ENCODE measurements at places on chromosomes 5 and 9.
A peak's percentile ranks its signal among the peaks of the same experiment; 100 is the strongest.

DNA sequence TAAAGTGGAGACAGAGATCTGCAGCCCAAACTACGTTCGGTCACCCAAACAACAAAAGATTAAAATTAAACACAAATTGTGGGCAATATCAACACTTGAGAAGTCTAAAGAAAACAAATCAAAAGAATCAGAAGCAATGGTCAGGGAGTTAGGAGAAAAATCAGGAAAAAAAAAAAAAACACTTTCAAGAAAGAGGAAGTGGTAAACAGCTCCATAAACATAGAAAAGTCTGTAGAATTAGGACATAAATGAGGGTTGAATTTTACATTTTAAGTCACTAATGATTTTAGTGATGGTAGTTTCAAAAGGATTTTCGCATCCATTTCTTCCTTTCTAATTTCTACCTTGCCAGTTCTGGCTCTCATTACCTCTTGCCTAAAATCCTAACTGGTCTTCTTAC lies 10.1 kb downstream of the RNF145 start:
- no peak for DNase-seq

- DNase-seq: no peak
These were observed 283.0 kb upstream of the IRX4 start for GRCh38 chr5:2165615-2166305.

- DNase-seq: no peak
These were observed 106.2 kb upstream of the TXNDC8 start for GRCh38 chr9:110443866-110444220.

- no peak for DNase-seq
These were observed 124.7 kb upstream of the TNPO1 start for GRCh38 chr5:72691751-72692150.

- no peak for DNase-seq
These were observed 72.5 kb upstream of the SLC1A1 start for GRCh38 chr9:4417578-4418325.

DNA sequence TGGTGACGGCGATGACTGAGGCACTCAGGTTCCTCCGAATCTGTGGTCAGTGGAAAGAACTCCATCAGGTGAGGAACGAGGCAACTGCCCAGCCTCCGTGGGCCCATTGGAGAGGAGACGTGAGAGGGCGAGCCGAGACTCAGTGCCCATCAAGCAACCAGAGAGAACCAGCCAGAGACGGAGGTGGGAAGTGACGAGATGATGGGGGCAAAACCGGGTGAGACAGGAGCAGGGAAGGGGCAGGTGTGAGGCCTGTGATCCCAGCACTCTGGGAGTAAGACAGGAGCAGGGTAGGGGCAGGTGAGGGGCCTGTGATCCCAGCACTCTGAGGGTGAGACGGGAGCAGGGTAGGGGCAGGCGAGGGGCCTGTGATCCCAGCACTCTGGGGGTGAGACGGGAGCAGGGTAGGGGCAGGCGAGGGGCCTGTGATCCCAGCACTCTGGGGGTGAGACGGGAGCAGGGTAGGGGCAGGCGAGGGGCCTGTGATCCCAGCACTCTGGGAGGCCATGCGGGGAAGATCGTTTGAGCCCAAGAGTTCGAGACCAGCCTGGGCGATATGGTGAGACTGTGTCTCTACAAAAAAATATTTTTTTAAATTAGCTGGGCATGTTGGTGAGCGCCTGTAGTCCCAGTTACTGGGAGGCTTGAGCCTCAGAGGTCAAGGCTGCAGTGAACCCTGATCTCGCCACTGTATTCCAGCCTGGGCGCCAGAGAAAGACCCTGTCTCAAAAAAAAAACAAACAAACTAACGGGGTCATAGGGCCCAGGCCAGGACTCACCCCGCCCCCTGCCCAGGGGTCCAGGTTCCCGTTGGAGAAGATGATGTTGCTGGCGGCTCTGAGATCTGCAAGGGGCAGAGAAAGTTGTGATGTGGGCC lies 3.4 kb downstream of the DPP7 start:
- DNase-seq: no peak

DNA sequence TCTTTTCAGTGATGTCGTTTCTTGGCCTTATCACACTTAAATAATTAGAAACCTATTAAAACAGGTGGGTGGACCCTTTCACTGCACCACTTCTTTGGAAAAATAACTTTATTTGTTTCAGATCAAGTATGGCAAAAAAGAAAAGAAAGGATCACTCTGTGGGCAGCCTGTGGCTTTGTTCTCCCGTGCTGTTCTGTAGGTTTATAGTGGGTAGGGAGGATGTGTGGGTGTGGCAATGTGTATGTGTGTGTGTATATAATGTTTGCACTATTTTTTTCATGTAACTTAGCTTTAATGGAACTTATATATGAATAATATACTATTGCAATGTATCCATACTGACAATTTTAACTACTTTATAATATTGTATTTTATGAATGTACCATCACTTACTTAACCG lies 85.9 kb downstream of the ACTBL2 start:
- DNase-seq: no peak

GRCh38 chr9:6598249-6598725 lies 47.2 kb downstream of the GLDC start:
- no peak for DNase-seq

GRCh38 chr9:87603854-87604490 lies 106.3 kb downstream of the DAPK1 start:
- no peak for DNase-seq

GRCh38 chr5:109567374-109568044 lies 122.2 kb upstream of the MAN2A1 start:
- no peak for DNase-seq

- no peak for DNase-seq
These were observed 970.0 kb downstream of the MAT2B start for GRCh38 chr5:164475339-164475977.

DNA sequence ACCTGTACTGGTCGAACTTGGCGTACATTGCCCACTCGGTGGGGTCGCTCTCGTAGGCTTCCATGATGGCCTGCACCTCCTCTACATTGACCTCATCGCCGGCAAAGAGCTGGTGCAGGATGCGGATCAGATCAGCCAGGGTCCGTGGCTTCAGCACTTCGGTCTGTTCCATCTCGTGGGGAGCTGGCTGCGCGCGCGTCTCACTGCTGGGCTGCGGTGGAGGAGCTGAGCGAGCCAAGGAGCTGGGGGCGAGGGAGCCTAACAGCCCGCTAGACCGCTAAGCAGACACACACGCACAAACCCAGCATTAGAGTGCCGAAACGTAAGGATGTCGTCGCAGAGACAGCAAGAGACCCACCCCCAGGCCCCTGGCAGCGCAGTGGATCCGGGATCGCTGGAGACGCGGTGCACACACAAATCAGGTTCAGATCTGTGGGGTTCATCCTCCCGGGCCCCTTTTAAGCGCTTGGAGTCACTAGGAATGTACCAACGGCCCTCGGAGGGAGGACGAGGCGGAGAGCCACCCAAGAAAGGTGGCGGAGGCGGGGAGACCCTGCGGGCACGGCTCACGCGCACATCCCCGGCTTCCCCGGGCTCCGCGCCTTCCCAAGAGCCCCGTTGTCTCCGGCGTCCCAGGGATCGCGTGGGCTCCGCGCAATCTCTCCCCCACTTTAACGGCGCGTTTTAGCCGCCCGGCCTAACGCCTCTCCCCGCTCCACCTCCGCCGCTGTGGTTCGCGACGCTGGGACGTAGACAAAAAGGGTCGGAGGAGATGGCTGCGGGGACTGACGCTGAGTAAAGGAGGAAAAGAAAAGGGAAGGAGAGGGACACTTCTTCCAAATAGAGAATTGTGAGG lies at the start of gene CDO1:
Gene CDO1, minus strand, starts transcription at position 434 of the 856 bp plus-strand sequence. Its CDS starts 262 bp downstream, at position 172.
- DNase-seq: peak; percentile 76

GRCh38 chr5:165521816-165522610 lies 2016.6 kb downstream of the MAT2B start:
- DNase-seq: no peak

- no peak for DNase-seq
These were observed 30.0 kb upstream of the ELAVL2 start for GRCh38 chr9:23855873-23856604.

DNA sequence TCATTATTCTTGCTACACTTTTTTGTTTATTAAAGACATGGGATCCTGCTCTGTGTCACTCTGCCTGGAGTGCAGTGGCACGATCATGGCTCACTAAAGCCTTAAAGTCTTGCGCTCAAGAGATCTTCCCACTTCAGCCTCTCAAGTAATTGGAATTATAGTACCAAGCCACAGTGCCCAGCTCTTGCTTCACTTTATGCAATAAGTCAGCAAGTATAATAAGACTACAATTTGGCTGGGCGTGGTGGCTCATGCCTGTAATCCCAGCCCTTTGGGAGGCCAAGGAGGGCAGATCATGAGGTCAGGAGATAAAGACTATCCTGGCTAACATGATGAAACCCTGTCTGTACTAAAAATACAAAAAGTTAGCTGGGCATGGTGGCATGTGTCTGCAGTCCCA lies 5.9 kb downstream of the C9orf153 start:
- DNase-seq: no peak

DNA sequence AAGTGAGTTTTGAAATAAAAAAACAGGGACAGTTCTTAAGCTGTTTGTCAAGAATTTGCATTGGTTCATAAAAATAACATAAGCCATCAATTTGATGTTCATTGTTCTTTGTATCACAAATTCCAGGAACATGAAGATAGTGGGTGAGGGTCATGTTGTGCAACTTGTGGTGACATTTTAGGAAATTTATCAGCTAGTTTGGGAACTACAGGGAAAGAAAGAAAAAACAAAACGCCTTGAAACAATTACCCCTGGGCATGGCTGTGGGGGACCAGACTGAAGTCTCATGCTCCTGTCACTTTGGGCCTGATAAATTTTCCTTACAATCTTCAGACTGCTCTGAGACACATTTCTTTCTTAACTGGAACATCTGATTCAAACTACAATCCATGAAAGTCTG lies 207.1 kb upstream of the CLINT1 start:
- no peak for DNase-seq

GRCh38 chr9:8832955-8833354 lies 1033.4 kb upstream of the DMAC1 start:
- DNase-seq: no peak

DNA sequence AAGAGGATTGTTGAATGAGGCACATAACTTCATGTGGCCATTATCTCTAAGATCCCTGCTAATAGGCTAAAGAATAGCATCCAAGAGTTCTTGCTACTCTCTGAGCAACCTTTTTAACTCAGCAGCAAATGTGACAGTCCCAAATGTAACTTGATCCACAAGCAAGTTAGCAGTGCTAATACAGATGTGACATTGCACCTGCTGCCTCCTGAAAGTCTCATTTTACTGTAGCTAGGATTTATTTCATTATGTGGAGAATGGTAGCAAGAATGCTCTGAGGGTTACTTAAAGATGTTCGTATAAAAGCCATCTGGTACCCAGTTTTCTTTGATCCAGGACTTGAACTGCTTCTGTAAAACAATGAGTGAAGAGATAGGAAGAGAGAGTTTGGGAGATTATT lies 45.8 kb downstream of the CDH10 start:
- no peak for DNase-seq

DNA sequence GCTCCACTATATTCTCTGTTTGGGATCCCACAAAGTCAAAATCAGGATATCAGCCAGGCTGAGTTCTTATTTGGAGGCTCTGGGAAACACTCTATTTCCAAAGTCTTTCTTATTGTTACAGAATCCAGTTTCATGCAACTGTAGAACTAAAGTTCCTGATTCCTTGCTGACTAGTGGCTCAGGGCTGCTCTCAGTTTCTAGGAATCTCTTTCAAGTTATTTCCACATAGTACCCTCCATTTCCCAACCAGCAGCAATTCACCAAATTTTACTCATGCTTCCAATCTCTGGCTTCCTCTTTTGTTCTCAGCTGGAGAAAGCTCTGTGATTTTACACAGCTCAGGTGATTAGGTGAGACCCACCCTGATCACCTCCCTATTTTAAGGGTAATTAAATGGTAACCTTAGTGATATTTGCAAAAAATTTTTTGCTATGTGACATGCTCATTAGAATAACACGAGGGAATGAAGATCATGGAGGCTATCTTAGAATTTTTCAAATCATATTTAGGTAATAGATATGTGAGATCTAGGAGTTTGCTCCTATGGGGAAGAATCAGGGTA lies 794.9 kb upstream of the ARRDC3 start:
- no peak for DNase-seq

DNA sequence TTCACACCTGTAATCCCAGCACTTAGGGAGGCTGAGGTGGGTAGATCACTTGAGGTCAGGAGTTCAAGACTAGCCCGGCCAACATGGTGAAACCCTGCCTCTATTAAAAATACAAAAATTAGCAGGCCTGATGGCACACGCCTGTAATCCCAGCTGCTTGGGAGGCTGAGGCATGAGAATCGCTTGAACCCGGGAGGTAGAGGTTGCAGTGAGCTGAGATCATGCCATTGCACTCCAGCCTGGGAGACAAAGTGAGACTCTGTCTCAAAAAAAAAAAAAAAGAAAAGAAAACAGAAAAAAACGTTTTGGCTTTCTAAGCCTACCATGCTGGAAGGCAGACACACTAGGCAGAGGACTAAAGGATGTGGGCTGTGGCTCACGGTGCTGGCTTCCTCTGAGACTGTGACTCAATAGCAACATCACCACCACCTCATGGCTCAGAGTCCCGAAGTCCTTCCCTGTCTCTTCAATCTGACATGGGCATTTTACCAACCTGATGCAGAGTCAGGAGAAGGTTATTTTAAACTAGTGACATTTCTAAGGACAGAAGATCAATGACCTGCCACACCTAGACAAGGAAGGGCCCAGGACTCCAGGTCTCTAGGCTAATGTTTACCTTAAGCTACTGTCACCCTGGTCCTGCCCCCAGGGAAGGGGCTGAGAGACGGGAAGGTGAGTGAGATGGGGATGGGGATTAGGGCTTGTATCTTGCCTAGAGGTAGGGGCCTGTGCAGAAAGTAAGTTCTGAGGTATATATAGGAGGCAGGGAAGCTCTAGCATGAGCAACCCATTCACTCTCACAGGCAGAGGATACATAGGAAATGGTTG lies 3.7 kb downstream of the ECSCR start:
- DNase-seq: no peak

GRCh38 chr5:124844371-124844920 lies 98.0 kb upstream of the ZNF608 start:
- no peak for DNase-seq

DNA sequence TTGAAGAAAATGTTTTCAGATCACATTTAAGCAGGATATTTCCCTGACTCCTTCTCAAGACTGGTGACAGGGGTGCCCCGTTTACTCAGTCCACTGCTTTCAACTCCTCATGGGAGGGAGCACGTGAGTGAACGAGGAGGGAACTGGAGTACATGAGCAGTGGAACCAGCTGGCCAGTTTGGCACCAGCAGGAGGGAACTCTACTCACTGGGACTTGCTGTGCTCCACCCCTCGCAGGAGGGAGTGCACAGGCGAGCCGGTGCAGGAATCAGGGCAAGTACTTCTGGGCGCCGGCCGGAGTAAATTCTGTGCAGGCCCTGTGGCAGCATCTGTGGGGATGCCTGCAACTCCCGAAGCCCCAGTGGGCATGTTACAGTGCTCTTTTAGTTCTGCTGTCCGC lies 1941.1 kb upstream of the C9orf72 start:
- peak; percentile 6 for DNase-seq

All from nephron progenitor cell (in vitro differentiated cells).